Activated CD4-positive, alpha-beta T cell treated with anti-CD3 and anti-CD28 coated beads, Interleukin-2, amount 50 U/mL, for 16 hours (primary cell): ENCODE measurements at places on chromosomes 1 and 21.

DNA sequence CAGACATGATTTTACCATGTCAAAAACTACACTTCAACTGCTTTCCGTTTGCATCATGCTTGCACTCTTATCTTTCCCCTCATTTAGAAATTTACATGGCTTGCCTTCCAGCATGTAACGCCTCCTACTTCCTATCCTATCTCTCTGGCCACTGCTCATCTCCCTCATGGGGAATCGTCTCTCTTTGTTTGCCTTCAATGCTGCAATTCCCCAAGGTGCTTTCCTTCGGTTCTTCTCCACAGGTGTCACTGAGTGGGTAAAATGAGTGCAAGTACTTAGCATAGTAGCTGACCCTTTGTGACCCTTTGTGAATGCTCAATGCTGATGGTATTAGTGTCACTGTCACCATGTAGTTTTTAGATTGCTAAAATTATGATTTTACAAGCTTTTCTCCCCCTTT is 63.1 kb downstream of the APP start:
- no peak for DNase-seq

- no peak for DNase-seq
Observed at GRCh38 chr1:80629304-80629837, 1171.4 kb upstream of the ADGRL2 start.

DNA sequence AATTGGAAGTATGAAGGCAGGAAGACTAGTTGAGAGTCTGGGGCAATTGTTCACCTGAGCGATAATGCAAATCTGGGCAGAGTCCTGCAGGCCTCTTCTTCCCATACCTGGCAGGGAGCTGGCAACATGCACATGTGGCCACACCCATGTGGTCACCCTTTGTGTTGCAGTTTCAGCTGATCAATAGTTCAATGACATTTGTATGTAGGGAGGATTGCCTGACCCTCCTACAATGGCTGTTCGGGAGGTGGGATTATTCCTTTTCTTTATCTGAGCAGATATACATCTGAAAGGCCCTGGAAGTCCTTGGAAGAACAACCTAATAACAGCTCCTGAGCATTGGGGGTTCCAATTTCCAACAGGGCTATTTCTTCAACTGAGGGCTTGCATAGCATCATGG is 15.2 kb upstream of the TRIM45 start:
- no peak for DNase-seq

GRCh38 chr1:98981917-98982513 is 22.6 kb downstream of the PLPPR5 start:
- DNase-seq, result no peak

DNA sequence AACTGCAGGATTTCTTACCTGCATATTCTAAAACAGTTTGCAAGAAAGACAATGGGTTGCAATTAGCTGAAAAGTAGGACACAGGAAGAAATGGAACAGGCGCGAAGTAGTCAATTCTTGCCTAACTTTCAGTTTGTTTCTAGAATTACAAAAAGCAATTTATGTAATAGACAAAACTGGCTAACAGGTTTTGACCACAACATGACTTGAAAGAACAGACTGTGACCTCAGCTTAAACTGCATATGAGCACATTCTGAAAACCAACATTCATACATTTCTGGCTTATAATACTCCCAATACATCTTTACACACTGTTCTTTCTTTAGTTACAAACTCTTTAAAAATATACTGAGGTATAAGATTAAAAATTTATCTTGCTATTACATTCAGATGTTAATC is 405.9 kb upstream of the B3GALT2 start:
- peak; percentile 47 for DNase-seq

- DNase-seq, result no peak
Observed at GRCh38 chr1:214739621-214740238, 136.7 kb downstream of the CENPF start.

DNA sequence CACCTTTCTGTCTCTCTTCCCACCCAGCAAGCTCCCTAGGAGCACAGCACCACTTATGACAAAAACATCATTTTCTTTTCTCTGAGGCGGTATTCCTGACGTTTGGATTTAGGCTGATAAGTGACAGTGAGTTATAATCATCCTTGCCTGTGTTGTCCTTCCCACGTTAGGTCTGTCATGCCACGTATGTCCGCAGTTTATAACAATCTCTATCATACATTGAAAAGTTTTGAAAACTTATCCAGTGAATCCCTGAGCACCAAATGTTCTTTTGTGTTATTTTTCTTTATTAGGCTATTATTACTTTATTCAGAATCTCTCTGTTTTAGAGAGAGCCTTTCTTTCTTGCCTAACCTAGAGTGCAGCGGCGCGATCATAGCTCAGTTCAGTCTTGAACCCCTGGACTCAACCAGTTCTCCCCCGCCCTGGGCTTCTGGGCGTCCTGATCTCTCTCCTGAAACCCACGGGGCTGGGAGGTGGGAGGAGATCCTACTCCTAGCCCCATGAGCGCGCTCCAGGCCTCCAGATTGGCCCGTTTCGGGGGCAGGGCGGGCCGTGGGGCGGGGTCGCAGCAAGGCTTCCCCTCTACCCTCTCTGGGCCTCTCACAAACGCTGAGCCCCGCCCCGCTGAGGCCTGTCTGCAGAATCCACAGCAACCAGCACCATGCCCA is at the start of gene GSTM2:
GSTM2 (plus strand) TSS at position 606 of the 671 bp plus-strand sequence; CDS start at position 665, 59 bp downstream.
- DNase-seq, result peak; percentile 81

DNA sequence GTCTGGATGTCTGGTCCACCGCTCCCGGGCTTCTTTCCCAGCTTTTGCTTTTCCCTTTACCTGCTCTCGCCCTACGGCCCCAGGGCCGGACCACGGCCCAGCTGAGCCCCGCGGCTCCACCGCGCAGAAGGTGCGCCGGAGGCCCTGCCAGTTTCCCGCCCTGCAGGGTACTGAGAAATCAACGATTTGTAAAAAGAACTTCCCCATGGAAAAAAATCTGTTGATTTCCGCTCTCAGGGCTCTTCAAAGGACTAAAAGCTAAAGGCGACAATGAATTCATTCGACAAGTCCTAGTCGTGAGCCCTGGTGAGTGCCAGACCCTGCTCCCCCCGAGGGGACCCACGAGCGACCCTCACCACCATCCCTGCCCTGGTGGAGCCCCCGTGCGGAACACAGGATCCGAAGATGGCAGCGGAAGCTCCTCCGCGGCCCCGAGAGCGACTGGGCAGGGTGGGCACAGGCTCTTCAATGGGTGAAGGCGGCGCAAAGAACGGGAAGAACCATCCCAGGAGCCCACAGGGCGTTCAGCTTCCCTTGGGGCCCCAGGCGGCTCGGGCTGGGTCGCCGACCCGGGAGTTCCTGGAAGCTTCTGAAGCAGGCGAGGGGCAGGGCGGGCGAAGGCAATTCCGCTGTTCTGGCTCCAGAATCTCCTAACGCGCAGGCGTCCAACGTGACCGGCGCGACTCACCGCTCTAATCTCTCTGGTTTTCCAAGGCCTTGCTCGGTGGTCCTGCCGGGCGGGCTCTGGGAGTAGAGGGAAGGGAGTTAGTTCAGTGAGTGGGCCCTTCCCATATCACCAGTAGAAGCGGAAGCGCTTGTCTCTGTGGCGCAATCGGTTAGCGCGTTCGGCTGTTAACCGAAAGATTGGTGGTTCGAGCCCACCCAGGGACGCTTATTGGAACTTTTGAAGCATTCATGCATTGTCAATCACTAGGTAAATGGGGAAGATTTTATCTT is 6.6 kb upstream of the RNU1-2 start:
- peak; percentile 86 for DNase-seq

GRCh38 chr21:34934350-34934749 is 114.8 kb downstream of the RUNX1 start:
- DNase-seq, result no peak

GRCh38 chr21:15894596-15894995 is 164.8 kb downstream of the USP25 start:
- no peak for DNase-seq
